HuH-7 (cell line): ENCODE measurements at places on chromosomes 2 and 18.

- DNase-seq: no peak
Observed at GRCh38 chr2:229104974-229105387, 166.1 kb downstream of the PID1 start.

DNA sequence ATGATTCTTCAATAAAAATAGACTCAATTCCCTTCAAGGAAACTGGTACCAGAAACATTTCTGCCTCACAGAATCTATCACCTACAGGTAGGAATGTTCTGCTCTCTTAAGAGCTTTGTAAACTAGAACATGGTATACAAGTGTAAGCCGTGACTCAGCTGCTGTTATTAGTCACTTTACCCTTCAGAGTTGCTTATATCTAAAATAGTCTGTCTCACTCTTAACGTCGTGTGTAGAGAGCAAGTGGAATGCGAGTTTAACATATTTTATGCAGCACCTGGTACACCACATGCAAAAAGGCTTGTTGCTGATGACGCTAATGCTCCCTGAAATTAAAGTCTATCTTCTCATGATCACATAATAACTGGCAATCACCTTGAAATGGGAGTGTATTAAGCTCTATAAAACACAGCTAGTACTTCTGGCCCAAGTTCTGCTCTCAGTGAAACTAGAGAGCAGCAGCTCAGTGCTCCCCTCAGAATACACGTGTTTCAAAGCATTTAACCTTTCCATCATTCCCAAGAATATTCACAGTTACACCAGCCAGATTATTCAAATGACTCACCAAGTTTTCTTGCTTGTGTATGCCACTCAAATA, 420.0 kb downstream of the ZEB2 start:
- no peak for DNase-seq

GRCh38 chr2:74884118-74884762, 50.3 kb downstream of the HK2 start:
- DNase-seq: no peak

GRCh38 chr18:48545757-48546321, 7.0 kb downstream of the CTIF start:
- DNase-seq: no peak

GRCh38 chr2:227402959-227403358, 15.2 kb upstream of the SCYGR1 start:
- DNase-seq: no peak

DNA sequence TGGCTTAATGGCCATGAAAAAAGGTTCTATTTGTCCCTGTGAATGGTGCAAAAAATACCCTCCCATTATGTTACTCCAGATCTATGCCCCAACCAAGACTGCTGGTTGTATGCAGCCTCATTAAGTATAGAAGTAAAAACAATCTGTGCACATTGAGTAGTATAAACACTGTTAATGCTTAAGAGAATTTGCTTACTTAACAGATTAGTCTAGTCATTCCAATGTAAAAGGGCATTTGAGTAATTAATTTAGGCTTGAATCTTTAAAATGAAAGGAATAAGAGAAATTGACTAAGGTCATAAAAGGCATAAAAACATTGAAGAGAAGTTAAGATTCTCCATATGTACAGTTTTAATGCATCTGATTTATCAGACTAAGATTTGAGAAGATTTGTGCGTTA, 51.2 kb downstream of the FAM124B start:
- DNase-seq: no peak

DNA sequence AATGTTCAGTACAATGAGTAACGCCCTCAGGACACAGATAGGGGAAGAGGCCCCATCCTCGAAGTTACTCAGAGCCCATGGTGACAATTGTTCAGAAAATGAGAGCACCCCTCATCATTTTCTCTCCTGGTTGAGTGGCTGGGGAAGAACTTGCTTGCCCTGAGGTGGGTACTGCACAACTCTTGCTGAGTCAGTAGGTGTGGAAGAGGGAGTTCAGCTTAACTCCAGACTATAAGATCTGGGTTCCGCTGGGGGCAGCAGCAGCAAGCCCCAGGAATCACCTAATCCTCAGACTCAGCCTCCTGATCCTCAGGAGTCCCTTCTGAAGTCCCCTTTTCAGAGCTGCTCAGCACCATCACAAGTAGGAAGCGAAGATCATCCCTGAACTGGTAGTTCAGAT, 123.7 kb downstream of the PIEZO2 start:
- no peak for DNase-seq

DNA sequence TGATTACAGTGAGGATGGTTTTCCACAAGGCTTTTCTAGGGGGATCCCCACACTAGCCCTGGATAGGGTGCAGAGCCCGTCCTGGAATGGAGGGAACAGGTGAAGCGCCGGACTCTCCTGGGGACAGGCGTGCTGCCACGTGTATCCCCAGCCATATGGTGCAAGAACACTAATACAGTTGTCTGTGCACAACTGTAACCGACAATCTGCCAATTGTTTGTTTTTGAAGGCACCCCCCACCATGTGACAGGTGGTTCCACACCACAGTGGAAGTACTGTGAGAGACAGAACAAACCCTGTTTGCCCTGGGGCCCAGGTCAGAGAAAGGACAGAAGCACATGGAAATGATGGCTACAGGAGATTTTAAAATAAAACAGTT, 52.9 kb downstream of the MYCN start:
- DNase-seq: no peak

GRCh38 chr2:219648176-219648575, 20.7 kb downstream of the SLC4A3 start:
- DNase-seq: no peak

GRCh38 chr18:65988386-65988785, 237.6 kb downstream of the CDH7 start:
- DNase-seq: no peak

GRCh38 chr2:96408616-96409015, 73.0 kb downstream of the NCAPH start:
- DNase-seq: no peak
